ENCODE measurements at places on chromosomes 12 and 14.

DNA sequence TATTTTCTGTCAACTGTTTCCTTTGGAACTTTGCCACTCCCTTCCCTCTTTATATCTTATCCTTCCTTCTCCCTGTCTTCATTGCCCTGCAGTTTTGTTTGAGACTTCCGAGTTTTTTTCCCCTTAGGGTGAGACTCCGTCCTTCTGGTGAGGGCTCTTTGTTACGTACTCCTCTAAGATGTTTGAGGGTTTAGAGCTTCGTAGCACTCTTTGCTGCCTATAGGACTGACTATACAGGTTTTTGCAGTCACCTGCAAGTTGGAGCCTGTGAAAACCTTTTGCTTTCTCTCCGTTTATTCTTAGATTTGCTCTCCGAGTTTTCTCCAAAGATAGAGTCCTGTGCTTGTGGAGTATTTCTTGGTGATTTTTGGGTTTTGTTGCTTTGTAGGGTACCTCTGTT, 41.7 kb upstream of the MYRFL start:
- DNase-seq: no peak

- no peak for DNase-seq
Observed at GRCh38 chr14:98725191-98725590, 546.8 kb downstream of the BCL11B start.

DNA sequence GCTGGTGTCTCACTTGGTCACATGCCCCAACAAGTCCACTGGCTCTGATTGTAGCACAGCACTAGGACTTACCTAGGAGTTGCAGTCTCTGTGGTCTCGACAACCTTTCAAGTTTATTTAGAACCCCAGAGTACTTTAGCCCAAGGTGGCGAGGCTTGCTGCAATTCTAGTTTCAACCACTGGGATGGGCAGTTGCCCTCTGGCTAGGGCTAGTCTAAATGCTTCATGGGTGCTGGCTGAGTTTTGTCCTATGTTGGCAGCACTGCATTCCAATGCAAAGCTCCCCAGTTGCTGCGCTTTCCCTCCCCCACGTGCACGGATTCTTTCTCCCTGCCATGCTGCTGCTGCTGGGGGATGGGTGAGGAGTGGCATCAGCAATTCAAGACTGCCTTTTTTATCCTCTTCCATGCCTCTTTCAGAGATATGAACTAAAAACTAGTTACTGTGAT, 207.9 kb downstream of the SYNE2 start:
- no peak for DNase-seq

DNA sequence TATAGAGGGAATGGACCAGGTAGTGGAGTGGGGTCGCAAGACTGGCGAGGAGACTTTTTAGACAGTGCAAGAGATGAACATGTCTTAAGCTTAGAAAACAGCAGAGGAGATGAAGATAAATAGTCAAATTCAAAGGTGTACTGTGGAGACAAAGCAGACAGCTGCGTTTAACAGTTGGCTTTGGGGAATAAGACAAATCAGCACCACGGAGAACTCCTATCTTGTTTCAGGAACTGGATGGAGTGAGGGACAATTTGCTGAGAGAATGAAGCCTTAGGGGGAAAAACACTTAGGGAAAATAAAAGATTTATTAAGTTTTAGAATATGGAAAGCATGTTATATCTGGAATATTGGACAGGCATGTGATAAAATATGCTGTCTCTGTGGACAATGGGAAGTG, 458.8 kb downstream of the GLT1D1 start:
- no peak for DNase-seq

DNA sequence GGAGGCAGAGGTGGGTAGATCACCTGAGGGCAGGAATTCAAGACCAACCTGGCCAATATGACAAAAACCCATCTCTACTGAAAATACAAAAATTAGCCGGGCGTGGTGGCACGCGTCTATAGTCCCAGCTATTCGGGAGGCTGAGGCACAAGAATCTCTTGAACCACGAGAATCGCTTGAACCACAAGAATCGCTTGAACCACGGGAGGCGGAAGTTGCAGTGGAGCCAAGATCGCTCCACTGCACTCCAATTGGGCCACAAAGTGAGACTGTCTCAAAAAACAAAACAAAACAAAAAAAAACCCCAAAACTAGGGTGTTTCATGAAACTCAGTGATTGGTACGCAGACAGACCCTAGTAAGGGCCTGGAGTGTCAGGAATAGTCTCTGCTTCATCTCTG, 6.4 kb upstream of the ARF6 start:
- no peak for DNase-seq

GRCh38 chr12:100128512-100128908, 14.2 kb downstream of the BLTP3B start:
- no peak for DNase-seq

- DNase-seq: no peak
Observed at GRCh38 chr14:35492569-35493014, 41.4 kb upstream of the INSM2 start.

DNA sequence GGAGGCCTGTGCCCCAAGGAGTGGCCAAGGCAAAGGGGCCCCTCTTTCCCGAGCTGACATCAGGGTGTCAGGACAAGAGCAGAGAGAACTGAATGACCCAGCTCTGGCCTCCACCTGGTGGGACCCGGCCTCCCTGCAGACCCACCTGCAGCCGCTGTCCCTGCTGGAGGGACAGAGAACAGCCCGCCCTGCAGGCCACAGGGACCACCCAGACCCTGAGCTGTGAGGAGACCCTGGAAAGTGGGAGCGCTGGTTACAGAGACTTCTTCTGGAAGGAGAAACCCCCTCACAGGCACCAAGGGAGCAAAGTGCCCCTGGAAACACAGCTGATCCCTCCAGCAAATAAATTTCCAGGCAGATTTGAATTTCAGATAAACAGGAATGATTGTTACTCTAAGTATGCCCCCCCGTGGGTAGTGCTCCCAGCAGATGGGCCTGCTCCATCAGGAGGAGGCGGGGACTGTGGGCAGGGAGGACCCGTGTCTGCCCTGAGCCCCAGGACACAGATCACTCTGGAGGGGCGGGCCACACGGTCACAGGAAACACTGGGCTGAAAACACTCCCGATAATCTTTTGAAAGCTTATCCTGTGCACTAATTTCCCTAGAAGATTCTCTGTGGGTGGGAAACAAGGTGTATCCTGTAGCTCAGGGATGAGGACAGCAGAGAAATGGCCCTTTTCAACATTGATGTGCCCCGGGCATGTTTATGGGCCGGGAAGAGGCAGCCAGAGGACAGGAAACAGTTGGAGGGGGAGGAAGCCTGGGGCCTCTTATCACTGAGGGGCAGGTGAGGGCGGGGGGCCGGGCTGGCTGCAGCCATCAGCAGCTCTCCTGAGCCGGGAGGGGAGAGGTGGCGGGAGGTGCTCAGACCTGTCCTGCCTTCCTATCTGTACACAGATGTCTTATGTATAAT, 276.0 kb downstream of the ADGRD1 start:
- no peak for DNase-seq

GRCh38 chr12:11767798-11768197, 118.3 kb downstream of the ETV6 start:
- DNase-seq: no peak

DNA sequence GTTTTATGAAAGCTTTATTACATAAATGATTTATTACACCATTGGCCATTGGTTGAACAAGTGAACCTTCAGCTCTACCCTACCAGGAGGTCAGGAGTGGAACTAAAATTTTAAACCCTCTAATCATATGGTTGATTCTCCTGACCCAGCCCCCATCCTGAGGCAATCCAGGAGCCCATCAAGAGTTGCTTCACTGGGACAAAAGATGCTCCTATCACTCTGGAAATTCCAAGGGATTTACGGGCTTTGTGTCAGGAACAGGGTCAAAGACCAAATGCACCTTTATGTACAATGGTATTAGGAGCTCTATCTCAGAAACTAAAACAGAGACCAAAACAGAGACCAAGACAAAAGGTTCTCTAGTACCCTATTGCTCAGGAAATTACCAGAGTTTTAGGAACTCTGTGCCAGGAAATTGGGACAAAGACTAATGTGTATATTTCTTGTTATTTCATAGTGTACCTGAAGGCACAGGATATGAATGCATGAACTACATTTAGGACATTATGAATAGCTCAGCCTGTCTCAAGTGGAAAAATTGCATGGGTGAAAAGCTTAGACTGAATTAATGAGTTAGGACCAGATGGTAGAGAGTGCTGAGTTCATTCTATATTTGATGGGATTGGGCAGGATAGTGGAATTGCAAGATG, 171.7 kb upstream of the FLRT2 start:
- DNase-seq: no peak

DNA sequence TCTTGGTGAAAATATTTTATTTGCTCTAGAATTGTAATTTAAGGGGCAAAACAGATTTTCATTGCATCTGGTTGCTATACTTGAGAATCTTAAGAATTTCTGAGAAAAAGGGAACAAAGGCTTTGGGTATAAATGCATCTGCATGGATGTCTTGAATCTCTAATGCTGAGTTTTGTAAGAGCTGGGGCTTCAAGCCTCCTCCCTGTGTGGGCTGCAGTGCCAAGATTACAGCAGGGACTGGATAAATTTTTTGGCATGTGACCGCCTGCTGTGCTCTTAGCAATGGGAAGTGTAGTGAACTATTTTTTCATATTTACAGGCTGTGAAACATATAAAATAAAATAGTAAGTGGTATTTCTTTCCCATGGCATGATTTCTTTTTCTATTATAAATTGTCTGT, 70.0 kb downstream of the SLC38A6 start:
- no peak for DNase-seq

DNA sequence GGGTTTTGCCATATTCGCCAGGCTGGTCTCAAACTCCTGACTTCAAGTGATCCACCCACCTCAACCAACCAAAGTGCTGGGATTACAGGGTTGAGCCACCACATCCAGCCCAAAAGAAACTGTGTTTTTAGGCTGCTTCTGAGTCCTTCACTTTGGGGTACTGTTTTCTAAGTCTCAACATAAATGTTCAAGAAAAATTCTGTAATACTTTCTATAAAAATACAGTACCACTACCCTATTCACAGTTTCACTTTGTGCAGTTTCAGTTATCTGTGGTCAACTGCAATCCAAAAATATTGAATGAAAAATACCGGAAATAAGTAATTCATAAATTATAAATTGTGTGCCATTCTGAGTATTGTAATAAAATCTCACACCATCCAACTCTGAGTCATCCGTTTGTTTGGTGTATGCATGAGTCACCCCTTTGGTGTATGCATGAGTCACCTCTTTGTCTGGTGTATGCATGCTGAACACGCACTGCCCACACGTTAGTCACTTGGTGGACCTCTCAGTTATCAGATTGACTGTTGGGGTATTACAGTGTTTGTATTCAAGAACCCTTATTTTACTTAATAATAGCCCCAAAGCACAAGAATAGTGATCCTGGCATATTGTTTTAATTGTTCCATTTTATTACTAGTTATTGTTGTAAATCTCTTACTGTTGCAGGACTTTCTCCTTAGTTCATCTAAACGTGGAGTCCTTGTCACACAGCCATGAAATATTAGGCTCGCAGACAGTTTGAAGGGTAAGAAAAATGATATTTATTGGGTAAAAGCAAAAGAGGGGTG, 190.2 kb downstream of the FSCB start:
- no peak for DNase-seq

DNA sequence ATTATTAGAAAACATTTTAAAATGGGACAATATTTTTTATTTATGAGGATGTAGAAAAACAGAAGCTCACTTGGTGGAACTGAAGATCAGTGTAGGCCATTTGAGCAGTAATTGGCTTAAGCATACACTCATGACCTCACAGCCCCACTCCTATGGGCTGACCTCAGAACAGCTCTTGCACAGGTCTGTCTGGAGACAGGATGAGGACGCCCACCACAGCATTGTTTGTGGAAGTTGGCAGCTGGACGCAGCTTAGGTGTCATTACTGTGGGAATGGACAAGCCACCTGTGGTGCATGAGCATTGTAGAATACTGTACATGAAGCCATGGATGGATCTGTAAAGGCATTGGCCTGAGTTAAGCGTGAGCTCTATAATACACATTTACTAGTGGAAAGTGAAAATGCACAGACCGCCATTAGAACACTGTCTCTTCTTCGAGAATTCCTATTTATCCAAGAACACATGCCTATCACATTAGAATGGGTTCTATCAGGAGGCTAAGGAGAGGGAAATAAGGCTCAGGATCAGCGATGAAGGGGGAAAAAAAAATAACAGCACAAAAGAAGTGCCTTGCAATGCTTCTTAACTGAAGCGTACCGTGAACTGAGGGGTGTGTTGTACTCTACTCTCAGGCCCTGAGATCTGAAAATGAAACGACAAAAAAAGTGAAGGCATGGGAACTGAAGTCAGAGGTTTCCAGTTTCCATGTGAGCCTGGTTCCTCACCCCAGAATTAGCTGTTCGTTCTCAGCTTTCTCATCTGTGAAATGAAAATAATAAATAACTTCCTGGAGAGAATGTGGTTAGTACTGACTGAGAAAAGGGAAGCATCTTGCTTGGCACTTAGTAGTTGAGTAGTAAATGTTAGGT, 33.6 kb downstream of the KCNA1 start:
- DNase-seq: no peak

DNA sequence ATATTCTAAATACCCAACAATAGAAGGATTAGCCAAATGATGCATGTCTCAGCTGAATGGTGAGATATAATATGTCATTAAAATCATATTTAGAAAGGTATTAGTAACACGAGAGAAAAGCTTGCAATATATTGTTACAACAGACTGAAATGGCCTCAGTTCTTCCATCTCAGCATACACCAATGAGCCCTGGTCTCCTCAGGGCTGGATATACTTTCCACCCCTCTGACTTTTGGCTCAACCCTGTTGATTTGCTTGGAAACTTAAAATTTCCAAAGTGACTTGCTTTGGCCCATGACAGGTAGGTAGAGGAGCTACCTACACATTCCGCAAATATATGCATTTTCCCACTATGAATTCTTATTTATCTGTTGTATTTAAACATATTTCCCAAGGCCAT, 908.1 kb upstream of the TMEM132C start:
- DNase-seq: no peak

DNA sequence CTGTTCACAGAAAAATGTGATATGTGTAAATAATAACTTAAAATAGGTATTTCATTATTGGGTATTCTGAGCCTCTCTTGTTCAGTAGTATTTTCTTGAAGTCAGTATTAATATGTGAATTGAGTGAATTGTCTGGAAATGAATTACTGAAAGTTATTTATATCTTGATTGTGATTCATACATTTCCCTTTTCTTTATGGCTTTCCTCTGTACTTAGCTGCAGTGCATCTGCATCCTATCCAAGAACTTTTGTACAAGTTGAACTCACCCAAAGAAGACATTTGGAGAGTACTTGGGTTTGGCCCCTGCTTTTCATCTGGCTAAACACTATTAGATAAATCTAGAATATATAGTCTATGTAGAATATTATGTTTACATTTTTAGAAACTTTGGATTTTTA, 326.0 kb downstream of the RAD51B start:
- DNase-seq: no peak

- DNase-seq: no peak
Observed at GRCh38 chr12:52423035-52423434, 11.1 kb downstream of the KRT75 start.

GRCh38 chr12:94172031-94172430, 23.7 kb downstream of the PLXNC1 start:
- no peak for DNase-seq

DNA sequence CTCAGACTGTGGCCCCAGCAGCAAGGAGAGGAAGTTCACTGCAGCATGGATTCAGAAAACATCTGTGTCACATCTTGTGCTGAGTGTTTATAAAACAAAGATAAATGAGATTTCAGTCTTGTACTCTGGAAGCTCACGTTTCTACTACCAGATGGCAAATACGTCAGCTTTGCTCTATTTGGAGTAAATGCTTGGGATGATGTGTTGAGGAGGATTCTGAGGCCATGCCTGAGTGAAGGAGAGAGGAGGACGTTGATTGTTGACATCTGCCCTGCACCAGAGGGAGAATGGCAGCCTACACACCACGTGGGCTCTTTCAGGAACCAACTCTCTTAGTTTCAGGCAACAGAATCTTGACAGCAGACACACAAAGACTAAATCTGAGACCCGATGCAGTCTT, 188.9 kb downstream of the TMEM132C start:
- no peak for DNase-seq

GRCh38 chr12:41188841-41189394, 798 bp downstream of the PDZRN4 start:
- no peak for DNase-seq

All from activated CD4-positive, alpha-beta T cell treated with anti-CD3 and anti-CD28 coated beads, Interleukin-2, amount 50 U/mL, for 24 hours (primary cell).